ENCODE measurements at places on chromosomes 16 and 17.

GRCh38 chr17:72833128-72833765 lies 259.2 kb downstream of the SLC39A11 start:
- peaks cover 2% of the 10 kb centered on the region for H3K4me1 ChIP-seq
- no peak overlapping the region for H3K4me3 ChIP-seq
- H3K27ac ChIP-seq: no peak overlapping the region
- peaks cover 42% of the 10 kb centered on the region for H3K36me3 ChIP-seq
- H3K27me3 ChIP-seq: no peaks in the 10 kb centered on the region

DNA sequence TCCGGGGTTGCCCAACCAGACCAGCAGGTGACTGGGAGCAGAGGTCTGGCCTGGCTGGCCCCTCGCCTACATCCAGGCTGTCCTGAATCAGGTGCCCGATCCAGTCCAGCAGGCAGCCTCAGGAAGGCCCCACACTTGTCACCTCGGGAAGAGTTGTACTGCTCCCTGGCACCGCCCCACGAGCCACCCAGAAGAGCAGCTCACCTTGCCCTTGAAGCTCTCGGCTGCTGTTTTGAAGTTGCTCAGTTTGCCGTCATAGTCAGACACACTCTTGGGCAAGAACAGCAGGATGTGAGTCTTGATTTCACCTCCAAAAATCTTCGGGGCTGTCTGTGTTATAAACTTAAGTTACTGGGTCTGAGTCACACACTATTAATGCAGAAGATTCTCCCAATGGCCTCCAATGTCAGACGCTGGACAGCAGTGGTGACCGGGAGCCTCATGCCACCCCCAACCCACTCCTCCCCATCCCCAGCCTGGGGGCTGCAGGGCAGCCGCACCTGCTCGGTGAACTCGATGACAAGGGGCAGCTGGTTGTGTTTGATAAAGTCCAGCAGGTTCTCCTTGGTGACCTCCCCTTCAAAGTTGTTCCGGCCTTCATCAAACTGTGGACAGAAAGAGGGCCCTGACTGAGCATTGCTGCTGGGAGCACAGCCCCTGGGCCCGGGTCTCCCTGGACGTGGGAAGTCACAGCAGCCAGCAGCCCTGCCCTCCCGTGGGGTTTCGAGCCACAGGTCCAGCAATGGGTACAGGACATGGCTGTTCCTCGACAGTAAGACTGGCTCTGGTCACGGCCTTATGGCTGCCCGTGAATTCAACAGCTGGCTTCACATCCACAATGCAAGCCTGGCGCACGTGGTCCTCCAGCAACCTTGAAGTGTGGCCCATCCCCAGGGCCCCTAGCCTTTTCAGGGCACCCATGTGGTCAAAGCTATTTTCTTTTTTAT lies 12.2 kb upstream of the PPP1R27 start:
- H3K4me1 ChIP-seq: peaks cover 2% of the 10 kb centered on the region
- no peak for DNase-seq
- no peak overlapping the region for H3K4me3 ChIP-seq
- no peak overlapping the region for H3K27ac ChIP-seq
- no peaks in the 10 kb centered on the region for H3K27me3 ChIP-seq

DNA sequence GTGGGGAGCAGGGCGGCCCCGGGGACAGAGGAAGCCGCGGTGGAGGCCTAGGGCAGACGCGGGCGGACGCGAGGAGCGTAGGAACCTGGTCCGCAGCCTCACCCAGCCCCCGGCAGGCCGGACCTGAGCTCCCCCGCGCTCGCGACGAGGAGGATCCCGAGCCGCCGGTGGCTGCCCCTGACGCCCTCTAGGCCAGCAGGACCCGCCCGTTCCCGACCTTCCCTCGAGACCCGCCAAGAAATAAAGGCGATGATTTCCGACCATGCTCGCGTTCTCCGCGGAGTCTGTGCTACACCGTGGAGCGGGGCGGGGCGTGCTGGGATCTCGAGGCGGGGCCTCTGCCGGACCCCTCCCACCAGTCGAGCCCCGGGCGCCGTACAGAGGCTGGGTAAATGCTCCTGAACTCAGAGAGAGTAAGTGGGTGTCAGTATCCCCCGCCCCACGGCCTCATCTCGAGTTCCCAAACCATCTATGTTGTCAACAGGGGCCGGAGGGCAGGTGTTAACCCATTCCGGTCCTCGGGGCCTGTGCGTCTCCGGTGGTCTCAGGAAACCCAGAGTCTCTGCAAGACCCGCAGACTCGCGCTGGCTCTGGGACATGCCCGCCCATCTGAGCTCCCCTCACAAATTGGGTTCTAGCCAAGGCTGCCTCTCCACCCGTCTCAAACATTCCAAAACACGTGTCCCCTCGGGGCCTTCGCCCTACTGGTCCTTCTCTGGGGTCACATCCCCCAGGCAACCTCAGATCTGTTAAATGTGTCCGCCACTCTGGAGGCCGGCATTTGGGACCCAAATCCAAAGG lies 13.7 kb downstream of the SYCE1L start:
- H3K27ac ChIP-seq: no peak overlapping the region
- peak overlapping the region; percentile 90 for H3K4me3 ChIP-seq
- no peaks in the 10 kb centered on the region for H3K36me3 ChIP-seq
- no peaks in the 10 kb centered on the region for H3K27me3 ChIP-seq

GRCh38 chr17:51709694-51710633 lies 448.6 kb downstream of the CA10 start:
- H3K4me3 ChIP-seq: no peak overlapping the region
- H3K4me1 ChIP-seq: no peaks in the 10 kb centered on the region
- H3K27ac ChIP-seq: no peak overlapping the region
- H3K36me3 ChIP-seq: no peaks in the 10 kb centered on the region

GRCh38 chr17:68320311-68320865 lies 29.1 kb downstream of the ARSG start:
- H3K27me3 ChIP-seq: no peaks in the 10 kb centered on the region
- no peak overlapping the region for H3K4me3 ChIP-seq
- no peaks in the 10 kb centered on the region for H3K36me3 ChIP-seq
- peaks cover 19% of the 10 kb centered on the region for H3K4me1 ChIP-seq
- DNase-seq: no peak
- peak overlapping the region; percentile 80 for H3K27ac ChIP-seq

GRCh38 chr16:50093607-50094539 lies 28.1 kb downstream of the HEATR3 start:
- no peak overlapping the region for H3K27ac ChIP-seq
- no peak for DNase-seq
- peaks cover 4% of the 10 kb centered on the region for H3K36me3 ChIP-seq
- no peak overlapping the region for H3K4me3 ChIP-seq
- no peaks in the 10 kb centered on the region for H3K4me1 ChIP-seq
- no peaks in the 10 kb centered on the region for H3K27me3 ChIP-seq

DNA sequence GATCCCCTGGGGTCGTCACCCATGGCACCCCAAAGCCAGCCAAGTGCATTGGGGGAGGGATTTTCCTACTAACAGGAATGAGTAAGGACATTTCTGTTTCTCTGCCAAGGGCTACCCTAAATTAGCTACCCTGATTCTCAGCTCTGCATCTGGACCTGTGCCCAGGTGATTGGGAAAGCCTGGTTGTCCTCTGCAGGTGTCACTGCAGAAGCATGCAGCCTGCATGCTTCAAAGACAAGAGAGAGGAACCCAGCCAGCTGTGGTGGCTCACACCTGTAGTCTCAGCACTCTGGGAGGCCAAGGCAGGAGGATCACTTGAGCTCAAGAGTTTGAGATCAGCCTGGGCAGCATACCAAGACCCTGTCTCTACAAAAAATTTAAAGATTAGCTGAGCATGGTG lies 19.6 kb downstream of the BEAN1 start:
- H3K4me3 ChIP-seq: no peak overlapping the region
- no peak overlapping the region for H3K27ac ChIP-seq
- no peaks in the 10 kb centered on the region for H3K36me3 ChIP-seq
- H3K4me1 ChIP-seq: no peaks in the 10 kb centered on the region
- DNase-seq: no peak

DNA sequence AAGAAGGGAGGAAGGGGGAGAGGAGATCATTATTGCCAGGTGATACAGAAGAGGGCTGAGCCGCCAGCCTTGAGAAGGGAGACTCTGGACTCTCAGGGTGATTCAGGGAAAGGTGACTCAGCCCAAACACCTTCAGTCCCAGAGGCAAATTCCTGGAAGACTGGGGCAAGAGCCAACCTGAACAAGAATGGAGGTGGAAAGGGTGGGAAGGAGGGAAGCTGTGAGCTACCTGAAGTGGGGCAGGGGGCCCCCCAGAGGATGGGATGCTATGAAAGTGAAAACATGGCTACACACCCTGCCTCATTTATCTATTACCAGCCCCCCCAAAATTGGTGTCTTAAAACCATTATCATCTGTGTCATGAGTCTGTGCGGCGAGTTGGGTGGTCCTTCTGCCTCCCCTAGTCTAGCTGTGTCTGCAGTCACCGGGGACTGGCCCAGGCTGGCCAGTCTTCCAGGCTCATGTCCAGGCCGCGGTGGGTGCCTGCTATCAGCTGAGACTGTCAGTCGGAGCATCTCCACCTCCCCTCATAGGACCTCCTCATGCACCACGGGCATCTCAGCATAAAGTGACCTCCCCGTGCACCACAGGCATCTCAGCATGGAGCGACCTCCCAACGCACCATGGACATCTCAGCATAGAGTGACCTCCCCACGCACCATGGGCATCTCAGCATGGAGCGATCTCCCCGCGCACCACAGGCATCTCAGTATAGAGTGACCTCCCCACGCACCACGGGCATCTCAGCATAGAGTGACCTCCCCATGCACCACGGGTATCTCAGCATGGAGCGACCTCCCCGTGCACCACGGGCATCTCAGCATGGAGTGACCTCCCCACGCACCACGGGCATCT lies 3.2 kb upstream of the SLC47A2 start:
- DNase-seq: no peak
- peaks cover 13% of the 10 kb centered on the region for H3K4me1 ChIP-seq
- H3K27me3 ChIP-seq: no peaks in the 10 kb centered on the region
- no peak overlapping the region for H3K27ac ChIP-seq
- H3K36me3 ChIP-seq: no peaks in the 10 kb centered on the region
- H3K4me3 ChIP-seq: no peak overlapping the region

DNA sequence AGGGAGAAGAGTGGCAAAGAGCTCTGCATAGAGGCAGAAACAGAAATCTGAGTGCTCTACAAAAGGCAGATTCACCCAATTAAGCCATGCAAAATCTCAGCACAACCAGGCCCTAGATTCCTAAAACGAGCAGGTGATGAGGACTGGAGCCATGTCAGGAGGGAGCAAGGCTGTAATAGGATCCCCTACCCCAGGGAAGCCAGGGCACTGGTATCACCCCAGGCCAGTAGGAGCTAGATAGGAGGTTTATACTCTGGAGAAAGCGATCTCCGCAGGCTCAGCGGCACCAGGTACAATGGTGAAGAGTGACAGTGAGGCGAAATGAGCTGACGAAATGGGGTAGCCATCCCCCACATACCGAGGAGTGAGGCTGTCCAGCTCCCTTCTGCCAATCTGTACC lies 171.5 kb downstream of the PARN start:
- H3K4me1 ChIP-seq: peaks cover 13% of the 10 kb centered on the region
- DNase-seq: no peak
- no peaks in the 10 kb centered on the region for H3K27me3 ChIP-seq
- no peak overlapping the region for H3K4me3 ChIP-seq
- peaks cover 52% of the 10 kb centered on the region for H3K36me3 ChIP-seq
- H3K27ac ChIP-seq: no peak overlapping the region

DNA sequence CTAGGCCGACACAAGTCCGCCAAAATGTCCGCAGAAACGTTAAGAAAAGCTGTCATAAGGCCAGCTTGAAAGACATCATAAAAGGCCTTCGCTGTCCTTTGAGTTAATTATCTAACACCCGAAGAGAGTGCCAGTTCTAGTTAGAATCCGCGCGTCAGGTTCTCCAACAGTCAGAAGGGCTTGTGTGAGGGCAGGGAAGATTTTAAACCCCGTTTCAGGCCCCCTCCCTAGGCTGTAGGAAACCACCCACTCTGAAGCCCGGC lies 729 bp upstream of the CLTC start:
- H3K36me3 ChIP-seq: no peaks in the 10 kb centered on the region
- peak overlapping the region; percentile 98 for H3K27ac ChIP-seq
- H3K27me3 ChIP-seq: no peaks in the 10 kb centered on the region
- peak overlapping the region; percentile 100 for H3K4me3 ChIP-seq

DNA sequence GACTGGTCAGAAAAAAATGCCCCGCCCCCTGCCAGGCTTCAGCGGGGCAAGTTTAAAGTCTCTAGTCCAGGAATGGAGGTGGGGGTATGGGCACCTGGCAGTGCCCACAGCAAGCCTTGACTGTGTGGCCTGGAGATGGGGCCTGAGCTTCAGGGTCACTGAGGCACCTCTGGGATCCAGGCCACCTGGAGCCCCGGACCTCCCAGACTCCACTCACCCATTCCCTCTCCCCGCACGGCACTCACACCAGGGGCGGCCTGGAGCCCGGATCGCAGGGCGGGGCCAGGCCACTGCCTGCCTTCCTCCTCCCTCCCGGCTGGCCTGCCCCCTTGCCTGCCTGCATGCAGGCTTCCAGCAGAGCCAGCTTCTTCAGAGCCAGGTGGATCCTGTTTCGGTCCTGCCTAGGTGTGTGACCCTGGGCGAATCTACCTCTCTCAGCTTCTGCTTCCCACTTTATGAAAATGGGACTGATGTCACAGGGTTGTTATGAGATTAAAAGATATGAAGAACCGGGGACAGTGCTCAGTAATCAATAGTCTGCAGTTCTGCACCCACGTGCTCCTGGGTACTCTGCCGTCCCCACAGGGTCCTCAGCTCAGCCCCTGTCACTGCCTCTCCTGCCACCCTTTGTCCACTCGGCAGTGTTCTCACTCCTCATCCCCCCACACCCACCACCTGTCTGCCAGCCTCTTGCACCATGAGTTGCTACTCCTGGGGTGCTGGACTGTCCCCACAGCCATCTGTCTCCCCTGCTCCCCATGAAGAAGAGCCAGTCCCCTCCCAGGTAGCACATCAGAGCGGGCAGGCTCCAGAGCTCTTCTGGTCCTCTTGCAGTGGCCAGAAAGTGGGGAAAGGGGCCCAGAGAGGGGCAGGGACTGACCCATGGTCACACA lies 1.2 kb upstream of the TCAP start:
- no peak for DNase-seq
- peak overlapping the region; percentile 67 for H3K27ac ChIP-seq
- peaks cover 53% of the 10 kb centered on the region for H3K4me1 ChIP-seq

GRCh38 chr16:67419931-67420330 lies 3.7 kb upstream of the ZDHHC1 start:
- no peak overlapping the region for H3K4me3 ChIP-seq
- H3K27me3 ChIP-seq: peaks cover 39% of the 10 kb centered on the region
- peaks cover 13% of the 10 kb centered on the region for H3K4me1 ChIP-seq

GRCh38 chr17:30717291-30718098 lies 107.0 kb downstream of the CRLF3 start:
- no peak for DNase-seq
- no peak overlapping the region for H3K4me3 ChIP-seq
- H3K36me3 ChIP-seq: no peaks in the 10 kb centered on the region
- H3K27me3 ChIP-seq: no peaks in the 10 kb centered on the region

DNA sequence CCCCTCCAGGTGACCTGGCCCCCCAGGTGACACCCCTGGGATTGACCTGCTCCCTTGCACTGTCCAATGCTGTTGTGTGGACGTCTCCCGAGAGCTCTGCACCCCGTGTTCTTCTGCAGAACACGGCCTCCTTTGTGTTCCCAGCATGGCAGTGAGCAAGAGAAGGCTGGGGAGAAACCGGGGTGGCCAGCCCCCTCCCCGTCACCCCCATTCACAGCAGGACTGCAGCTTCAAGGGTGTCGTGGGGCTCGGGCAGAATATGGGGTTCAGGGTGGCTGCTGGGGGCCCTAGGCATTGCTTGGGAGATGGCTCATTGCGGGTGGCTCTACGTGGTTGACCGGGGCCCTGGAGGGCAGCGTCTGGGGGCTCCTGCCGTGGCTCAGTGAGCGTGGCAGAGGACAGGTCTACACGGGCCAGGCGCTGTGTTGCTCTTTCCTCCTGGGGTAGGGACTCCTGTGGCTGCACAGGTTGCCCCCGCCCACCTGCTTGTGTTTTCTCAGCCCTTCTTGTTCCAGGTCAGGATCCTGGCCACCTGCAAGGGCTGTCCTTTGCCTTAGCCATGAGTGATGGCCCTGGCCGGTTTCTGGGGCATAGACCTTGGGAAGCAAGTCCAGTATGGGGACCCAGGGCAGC lies 12.5 kb downstream of the GSE1 start:
- no peaks in the 10 kb centered on the region for H3K27me3 ChIP-seq
- peaks cover 39% of the 10 kb centered on the region for H3K4me1 ChIP-seq
- H3K36me3 ChIP-seq: no peaks in the 10 kb centered on the region
- H3K27ac ChIP-seq: peak overlapping the region; percentile 43
- H3K4me3 ChIP-seq: peak overlapping the region; percentile 78

Measured in naive thymus-derived CD8-positive, alpha-beta T cell (primary cell).